Stimulated activated CD4-positive, alpha-beta T cell treated with anti-CD3 and anti-CD28 coated beads, TNF-alpha, amount 100 ng/mL, for 1 hour (primary cell): ENCODE measurements at places on chromosomes 1 and 21.

DNA sequence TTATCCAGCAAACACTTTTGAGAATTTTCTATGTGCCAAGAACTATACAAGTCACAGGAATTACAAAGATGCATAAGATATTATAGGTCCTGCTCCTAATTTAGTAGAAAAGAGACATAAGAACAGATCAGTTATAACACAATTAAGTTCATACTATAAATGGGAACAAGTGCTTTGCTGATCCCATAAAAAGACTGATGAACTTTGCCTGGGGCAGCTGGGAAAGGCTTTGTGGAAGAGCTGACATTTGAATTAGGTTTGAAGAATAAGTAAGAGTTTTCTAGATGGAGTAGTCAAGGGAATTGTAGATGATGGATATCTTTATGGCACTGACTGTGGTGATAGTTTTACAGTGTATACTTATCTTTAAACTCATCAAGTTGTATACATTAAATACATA is 76.5 kb downstream of the VCAM1 start:
- no peak for DNase-seq

- DNase-seq, result no peak
Observed at GRCh38 chr1:177897998-177898654, 71.7 kb downstream of the SEC16B start.

GRCh38 chr1:28087614-28088167 is 719 bp downstream of the EYA3 start:
- DNase-seq, result no peak

- peak; percentile 19 for DNase-seq
Observed at GRCh38 chr21:37365517-37366481, 774 bp upstream of the DYRK1A start.

DNA sequence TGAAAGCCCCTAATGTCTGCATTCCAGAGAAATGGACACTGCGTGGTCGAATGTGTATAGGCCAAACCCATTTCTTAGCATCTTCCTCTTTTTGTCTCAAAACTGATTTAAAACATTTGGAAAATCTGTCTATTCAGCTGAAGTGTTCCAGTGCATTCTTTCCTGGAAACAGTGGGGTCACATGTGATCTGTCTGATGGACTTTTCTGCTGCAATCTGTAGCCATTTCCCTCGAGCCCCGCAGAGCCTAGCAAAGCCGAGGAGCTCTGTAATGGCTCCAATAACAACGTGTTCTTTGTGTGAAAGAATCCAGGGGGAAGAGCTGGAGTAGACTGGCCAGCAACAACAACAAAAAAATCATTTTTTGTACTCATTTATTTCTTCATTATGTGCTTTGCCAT is 329.3 kb downstream of the BARHL2 start:
- DNase-seq, result no peak

GRCh38 chr1:17340358-17340757 is 31.6 kb upstream of the PADI6 start:
- no peak for DNase-seq

DNA sequence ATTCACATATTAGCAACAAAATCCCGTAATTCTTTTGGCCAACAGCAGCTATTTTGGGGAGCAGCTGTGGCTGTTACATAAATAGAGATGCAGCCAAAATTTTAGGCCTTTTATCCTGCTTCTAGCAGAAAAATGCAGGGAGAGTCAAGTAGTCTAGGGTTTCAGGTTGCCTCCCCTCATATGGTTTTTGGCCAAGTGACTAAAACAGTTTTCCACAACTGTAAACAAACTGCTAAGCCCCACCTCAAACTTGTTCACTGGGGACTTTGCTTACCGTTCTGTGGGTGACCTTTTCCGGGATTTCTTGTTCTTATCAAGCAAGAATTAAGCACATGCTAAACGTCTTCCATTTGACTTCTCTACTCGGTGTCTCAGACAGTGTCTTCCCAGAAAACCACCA is 133.4 kb downstream of the EDEM3 start:
- DNase-seq, result no peak

GRCh38 chr1:51920130-51920529 is 41.6 kb upstream of the NRDC start:
- DNase-seq, result no peak

GRCh38 chr1:95641386-95641785 is 407.4 kb downstream of the RWDD3 start:
- no peak for DNase-seq

- DNase-seq, result no peak
Observed at GRCh38 chr1:88266051-88266450, 418.0 kb upstream of the PKN2 start.

DNA sequence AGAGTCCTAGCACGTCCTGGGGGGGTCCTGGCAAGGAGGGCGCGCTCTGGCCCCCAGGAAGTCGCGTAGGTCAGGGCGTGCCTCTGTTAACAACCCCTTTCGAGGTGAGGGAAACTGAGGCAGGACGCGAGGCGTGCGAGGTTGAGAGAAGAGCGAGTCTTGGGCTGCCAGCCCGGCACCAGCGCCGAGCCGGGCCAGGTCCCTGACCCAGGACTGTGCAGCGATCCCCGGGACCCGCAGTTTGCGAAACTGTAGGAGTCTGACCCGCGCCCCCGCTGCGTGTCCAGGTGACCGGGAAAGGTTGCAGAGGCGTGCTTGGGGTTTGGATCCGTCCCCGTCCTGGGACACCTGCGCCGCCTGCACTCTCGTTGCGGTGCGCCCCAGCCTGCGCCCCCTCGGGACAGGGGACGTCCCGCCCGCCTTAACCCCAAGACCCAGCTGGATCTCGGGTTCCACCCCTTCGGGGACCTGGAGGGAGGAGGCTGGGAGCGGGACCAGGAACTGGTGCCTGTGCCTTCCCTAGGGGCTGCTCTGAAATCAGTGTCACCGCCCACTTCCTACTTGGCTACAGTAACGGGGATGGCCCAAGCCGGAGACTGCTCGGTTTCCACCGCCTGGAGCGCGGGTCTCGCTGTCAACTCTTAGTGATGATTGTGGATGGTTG is 493 bp downstream of the DISC1 start:
- DNase-seq, result no peak

GRCh38 chr1:93541045-93541444 is 93.1 kb downstream of the FNBP1L start:
- DNase-seq, result no peak

DNA sequence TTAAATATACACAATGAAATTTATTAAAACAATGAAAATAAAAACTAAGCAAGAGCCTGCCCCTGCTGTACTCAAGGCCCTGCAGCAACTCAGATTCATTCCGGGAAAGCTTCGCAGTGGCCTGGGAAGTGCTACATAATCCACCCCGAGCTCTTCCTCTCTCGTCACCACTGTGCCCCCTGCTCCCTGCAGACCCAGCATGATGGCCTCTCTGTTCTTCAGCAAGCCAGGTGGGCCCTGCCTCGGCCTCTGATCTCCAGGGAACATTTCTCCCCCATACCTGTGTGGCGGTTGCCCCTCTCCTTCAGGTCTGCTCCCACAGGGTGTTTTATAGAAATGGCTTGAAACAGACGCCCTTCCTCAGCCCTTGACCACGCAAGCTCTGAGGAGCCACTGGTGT is 10.6 kb downstream of the RNF187 start:
- DNase-seq, result no peak

DNA sequence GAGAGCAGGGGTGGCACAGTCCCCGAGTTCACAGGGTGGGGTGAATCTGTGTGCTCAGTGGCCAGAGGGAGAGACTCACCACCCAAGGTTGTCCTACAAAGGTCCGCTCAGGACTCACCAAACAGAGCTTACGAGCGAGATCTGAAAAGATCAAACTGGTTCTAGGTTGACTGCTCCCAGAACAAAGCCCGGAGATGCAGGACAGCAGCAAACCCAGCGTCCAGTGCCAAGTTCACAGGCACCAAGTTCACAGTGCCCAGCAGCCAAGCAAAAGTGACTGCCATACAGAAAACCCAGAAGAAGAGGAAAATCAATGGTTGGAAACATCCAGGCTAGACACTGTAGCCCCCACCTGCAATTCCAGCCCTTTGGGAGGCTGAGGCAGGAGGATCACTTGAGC is 35.7 kb downstream of the AGPAT3 start:
- DNase-seq, result no peak

- no peak for DNase-seq
Observed at GRCh38 chr1:41641941-41642527, 157.6 kb upstream of the EDN2 start.

DNA sequence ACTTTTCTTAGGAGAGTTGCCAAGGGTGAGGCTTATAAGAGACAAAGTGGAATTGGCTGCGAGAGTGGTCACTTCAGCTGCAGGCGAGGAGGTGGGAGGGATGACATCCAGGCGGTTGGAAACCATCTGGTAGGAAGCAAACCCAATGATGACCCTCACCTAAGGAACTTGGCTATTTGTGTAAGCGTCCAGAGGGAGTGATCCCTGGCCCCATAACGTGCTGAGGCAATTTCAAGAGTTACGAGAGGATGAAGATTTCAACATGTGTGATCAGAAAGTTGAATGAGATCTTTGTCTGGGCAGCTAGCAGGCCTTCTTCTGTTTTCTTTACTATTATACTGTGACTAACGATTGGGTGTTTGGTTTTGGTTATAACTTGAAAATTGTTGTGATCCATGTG is 102.7 kb upstream of the VANGL1 start:
- no peak for DNase-seq

DNA sequence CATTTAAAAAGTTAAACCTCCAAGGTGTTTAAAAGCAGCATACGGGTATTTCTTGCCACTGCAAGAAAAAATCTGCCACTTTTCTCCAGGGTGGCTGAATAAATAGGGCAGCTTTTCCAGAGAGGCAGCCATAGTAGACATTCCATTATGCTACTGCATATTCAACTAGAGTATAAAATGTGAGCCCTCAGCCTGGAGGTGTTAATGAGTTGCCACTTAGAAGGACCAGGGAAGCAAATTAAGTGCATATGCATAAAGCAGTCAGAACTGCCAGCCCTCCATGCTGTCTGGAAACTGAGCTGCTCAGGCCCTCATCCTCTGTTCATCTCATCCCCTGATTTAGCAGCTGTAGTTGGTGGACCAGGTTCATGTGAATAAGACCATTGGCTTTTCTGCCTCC is 99.4 kb downstream of the DIRAS3 start:
- no peak for DNase-seq

GRCh38 chr1:229461032-229461668 is 27.3 kb upstream of the ACTA1 start:
- no peak for DNase-seq

DNA sequence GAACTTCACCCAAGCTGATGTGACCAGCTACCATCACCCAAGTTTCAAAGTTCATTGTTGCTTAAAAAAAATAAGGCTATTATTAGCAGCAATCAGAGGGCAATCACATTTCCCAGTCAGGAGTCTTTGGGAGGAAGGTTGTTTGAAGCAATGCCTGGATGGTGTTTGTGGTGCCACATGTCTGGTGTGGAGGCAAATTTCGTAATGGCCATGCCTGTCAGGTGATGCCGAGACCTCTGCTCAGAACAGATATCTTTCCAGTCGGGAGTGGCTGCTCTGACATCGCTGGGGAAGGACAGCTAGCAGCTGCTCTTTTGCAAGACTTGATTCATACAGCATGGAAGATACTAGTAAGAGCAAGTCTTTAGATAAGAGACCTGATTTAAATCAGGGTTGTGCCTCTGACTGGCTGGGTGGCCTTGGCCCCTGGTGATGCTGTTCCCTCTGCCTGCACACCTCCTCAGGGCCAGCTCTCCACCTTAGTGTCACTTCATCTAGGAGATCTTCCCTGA is 187.8 kb upstream of the JUN start:
- DNase-seq, result no peak

DNA sequence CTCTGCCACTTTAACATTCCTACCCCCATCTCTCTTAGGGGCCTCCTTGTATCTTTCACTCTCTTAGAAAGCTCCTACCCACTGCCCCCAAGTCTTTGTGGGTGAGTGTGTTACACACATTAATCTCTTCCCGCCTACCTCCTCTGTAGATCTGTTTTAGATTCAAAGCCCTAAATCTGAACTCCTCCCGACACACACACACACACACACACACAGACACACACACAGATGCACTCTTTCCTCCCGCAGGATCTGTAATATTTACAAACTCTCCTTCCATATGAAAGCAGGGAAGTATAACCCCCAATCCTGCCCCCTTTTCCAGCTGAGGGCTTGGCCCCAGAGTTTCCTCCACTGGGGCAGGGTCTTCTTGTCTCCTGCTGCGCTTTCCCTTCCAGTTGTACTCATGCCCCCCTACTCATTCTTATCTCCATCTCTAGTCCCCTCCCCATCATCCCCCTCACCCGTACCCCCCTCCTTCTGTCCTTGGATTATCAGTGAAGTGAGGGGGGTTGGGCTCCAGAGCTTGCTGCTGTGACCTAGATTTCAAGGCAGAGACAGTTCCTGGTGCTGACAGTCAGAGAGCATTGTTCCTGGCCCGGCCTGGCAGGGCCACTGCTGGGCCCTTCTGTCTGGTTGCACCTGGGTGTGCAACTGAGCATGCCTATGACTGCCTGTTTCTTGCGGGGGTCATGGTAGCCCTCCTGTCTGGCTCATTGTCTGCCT is 4.3 kb downstream of the PEA15 start:
- no peak for DNase-seq

DNA sequence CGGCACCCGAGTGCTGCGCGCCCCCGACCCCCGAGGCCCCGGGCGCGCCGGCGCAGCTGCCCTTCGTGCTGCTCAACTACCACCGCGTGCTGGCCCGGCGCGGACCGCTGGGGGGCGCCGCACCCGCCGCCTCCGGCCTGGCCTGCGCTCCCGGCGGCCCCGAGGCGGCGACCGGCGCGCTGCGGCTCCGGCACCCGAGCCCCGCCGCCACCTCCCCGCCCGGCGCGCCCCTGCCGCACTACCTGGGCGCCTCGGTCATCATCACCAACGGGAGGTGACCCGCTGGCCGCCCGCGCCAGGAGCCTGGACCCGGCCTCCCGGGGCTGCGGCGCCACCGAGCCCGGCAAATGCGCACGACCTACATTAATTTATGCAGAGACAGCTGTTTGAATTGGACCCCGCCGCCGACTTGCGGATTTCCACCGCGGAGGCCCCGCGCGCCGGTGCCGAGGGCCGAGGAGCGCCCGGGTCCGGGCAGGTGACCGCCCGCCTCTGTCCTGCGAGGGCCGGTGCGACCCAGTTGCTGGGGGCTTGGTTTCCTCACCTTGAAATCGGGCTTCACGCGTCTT is 49.0 kb downstream of the SIM2 start:
- DNase-seq, result peak; percentile 17

DNA sequence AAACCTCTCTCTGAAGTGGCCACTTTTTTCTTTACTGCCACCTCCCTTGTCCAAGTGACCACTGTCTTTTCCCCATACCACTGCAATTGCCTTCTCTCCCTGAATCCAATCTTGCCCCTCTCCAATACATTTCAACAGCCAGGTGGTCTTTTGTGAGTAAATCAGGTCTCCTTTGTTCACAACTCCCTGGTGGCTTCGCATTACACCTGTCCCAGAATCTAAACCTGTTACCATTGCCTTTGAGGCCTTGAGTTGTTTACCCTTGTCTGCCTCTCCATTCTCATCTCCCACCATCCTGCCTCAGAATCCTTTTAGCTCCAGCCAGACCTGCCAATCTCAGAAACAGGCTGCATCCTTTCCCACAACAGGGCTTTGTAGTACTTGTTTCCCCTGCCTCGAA is 21.8 kb upstream of the DYNLT5 start:
- DNase-seq, result no peak

DNA sequence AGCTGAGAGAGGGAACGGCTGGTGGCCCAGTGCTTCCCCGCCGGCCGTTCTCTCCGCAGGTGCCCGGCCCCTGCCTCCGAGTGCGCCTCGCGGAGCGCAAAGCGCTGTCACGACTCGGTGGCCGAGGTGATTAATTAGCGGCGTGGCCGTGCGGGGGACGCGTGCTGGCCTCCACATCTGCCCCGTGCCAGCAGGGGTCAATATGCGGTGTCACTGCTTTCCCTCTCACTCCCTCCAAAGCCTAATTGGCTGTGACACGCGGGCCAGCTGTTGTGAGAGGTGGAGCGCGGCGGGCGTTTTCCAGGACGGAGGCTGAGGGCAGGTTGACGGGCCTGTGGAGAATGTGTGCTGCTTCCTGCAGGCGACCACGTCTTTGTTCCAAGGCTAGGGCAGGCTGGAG is 239.0 kb downstream of the LMX1A start:
- DNase-seq, result no peak
